ENCODE measurements at places on chromosomes 11 and 22.

GRCh38 chr11:95729462-95729861 lies 60.1 kb downstream of the FAM76B start:
- no peak for DNase-seq

DNA sequence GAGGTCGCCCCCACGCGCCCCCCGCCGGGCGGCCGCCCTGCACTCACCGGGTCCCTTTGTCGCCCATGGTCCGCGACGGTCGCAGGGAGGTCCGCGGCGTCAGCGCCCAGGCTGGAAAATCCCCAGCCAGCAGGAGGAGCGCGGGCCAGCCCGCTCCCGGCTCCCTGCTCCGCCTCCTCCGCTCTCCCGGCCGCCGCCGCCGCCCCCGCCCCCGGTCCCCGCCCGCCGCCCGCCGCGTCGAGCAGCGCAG lies at the start of gene ARRB1:
Gene ARRB1 (minus strand): TSS at position 121 of the 250 bp plus-strand sequence. CDS start 54 bp downstream, at position 67.
- no peak for DNase-seq

DNA sequence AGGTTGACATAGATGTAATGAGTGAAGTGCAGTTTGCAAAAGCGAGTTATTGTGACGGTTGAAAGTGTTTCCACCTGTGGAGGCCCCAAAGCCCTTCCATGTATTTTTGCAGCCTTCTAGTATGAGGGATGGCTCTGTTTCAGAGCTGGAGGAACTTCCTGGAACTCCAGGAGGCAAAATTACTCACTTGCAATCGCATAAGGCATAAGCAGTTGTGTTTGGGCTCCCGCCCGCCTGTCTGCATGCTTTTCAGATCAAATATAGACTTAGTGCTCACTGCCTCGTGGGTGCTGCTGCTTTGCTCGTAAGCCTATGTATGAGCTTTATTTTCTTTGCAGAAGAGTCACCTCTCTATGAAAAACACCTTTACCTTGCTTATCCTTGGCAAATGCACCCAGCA lies 146.8 kb upstream of the LARGE1 start:
- DNase-seq = no peak

DNA sequence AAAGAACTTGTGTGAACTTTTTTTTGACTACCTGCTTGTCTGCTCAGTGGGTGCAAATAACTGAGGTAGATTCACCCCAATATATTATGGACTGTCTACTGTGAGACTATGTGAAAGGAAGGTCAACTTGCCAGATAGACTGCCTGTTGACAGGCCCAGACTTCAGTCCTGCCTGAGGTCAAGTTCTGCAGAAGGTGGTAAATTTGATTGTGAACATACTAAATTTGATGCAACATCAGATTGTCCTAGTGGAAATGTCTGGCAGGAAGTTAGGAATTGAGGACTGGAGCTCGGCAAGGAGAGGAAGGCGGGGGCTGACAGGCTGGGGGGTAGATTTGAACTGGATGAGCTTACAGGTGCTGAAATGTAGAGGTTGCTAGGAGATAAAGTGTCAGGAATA lies 140.7 kb downstream of the TTC28 start:
- DNase-seq = no peak

DNA sequence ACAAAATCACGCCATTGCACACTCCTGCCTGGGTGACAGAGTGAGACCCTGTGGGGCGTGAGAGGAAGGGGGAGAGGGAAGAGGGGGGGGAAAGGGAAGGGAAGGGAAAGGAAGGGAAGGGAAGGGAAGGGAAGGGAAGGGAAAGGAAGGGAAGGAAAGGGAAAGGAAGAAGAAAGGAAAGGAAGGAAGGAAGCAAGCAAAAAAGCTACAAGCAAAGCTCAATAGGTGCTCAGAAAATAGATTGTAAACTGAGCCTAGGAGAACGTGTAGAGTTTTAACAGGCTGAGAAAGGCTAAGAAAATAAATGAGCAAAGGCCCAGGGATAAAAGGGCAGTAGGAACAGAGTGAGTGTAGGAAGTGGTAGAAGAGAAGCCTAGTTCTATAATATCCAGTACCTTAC lies 30.8 kb upstream of the GDPD4 start:
- DNase-seq = no peak

DNA sequence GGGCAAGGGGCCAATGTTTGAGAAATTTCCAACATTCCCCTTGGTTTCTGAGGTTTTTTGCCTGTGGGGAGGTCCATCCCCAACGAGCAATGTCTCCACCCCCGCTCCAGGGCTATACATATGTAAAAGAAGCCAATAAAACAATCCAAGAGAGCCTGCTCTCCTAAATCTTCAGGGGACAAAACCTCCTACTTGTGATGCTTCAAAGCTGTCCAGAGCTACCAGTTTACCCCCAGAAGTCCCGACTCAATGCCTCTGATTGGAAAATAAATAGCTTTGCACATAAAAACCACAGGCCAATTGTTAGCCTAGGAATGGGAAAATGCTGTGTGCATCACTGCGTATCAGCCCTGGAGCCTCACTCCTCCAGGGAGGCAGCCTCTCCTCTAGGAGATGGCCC lies 66.0 kb upstream of the PAX6 start:
- no peak for DNase-seq

- DNase-seq = no peak
Observed at GRCh38 chr11:117663821-117664220, 133.2 kb downstream of the DSCAML1 start.

DNA sequence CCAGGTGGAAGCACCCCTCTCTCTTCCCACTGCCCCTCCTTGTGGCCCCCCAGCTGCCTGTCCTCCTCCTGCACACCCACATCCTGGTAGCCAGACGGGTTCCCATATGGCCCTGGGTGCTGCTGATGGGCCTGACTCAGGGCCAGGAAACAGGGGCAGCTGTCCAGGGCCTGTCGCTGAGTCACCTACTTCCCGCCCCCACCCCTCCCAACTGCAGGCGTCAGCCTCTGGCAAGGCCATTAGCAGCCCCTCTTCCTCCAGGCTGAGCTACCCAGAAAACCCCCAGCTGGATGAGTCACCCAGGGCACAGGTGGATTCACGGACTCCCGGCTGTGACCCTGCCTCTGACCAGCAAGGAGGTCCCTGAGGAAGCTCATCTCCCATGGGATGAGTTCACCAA lies 6.9 kb upstream of the GAL start:
- DNase-seq = no peak

DNA sequence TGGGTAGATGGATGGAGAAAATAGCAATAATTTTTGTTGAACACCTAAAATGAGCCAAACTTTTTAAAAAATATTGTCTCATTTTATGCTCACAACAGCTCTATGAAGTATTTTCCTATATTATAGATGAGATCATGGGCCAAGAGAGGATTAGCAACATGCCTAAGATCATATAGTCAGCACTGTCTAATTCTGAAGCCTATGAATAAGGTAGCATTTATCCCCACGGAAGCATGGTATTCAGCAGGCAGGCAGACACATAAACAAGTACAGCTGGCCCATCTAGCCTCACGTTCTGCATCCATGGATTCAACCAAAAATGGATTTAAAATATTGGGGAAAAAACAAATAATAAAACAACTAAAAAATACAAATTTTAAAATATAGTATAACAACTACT lies 21.9 kb upstream of the RAB30 start:
- DNase-seq = no peak
